ENCODE measurements at places on chromosomes 7 and 10. TPM values are rescaled to one million over a fixed set of nuclear protein-coding genes. Genes with fewer than 3 reads are reported as not detected.
A peak's percentile ranks its signal among the peaks of the same experiment; 100 is the strongest.

DNA sequence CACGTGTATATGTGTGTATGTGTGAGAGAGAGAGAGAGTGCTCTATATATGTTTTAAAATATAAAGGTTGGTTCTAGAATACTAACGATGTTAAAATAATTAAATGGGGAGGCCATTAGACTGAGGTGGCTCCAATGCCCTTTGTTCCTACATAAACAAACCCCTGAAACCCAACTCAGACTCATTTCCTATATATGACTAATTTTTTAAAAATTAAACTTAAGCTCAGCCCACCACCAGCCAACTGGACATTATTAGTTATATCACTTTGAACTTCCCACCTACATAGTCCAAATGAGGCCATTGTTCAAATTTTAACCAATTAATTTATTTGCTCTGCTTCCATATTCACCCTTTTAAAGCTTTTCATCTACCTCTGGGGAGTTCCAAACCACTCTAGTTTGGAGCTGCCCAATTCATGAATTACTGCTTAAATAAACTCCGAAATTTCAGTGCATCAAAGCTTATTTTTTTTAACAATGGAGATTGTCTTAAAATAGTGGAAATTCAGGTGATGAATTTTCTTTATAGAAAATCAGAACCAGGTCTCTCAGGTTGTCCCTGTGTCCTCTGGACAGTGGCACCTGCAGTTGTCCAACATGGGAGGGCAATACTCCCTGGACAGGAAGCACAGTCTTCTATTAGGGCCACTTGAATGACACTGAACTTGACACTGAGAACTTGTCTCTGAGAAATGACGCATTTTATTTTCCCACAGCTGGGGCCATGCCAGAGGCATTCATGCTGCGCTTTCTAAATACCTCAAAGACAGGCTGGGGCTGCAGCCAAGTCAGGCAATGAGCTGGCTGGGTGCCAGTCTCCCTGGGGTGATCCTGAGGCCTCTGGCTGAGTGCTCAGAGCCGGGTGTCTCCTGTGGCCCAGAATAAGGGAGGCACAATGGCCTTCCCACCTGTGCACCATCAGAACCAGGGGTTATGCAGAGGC is 109.5 kb upstream of the TMEM72 start:
- peak; percentile 94 for DNase-seq

DNA sequence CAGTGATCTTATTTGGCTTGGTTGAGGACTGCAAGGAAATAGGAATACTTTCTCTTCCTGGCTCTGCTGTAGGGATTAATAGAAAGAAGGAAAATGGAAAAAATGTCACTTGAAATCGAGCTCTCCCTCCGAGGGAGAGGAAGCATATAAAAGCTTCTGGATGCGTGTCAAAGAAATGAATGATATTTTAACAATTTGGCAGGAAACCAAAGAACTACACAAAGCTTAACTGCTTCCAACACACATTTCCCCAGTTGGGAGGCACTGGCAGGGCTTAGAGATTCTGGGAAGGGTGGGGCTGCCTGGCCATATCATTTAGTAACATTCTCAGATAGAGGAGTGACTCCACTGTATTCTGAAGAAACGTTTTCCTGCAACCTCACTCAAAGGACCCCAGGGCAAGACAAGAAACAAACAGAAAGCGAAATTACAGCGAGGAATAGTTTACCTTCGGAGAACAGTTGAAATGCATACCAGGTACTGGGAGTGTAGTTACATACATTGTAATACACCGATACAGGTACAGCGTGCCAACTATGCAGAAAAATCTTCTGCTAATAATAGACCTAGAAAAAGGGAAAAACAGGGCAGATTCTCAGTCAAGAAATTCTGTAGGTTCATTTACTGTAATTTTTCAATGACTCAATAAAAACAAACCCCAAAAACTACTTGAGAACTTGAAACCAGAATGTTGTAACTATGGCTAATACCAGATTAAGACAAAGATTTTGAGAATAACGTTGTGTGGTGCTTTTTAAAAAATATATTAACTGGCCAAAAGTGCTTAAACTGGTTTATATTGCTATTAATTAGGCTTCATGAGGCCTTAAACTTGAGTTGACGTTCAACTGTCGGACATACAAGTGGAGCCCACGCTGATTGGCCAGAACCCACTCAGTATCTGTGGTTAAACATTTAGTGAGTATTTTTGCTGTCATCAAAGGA is 75.7 kb upstream of the ASAH2 start:
- peak; percentile 53 for DNase-seq

- DNase-seq = no peak
These were observed 49.0 kb downstream of the ADD3 start for GRCh38 chr10:110056822-110057221.

The DKK1 gene
- not detected for total RNA-seq

The CTNNA3 gene
- 129 TPM for total RNA-seq

GRCh38 chr7:129163875-129164544 is 19.5 kb downstream of the TSPAN33 start:
- DNase-seq = no peak

- DNase-seq = no peak
These were observed 266.1 kb downstream of the TCF7L2 start for GRCh38 chr10:113216102-113216501.

DNA sequence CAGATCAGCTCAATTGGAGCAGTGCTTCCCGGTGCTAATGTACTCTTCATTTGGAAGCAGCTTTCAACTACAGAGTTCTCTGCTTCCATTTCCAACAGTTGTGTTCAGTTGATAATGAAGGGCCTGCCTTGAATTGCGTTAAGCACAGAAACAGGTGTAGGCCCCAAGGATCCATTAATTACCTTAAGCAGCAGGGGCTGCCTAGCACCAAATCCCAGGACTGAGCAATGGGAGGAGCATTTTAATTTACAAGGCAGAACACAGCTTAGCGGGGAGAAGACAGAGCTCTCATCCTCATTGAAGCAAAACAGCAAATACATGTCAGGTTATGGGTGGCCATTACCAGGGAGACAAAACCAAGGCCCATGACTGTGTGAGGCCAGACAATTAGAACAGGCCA is 349.6 kb downstream of the TFEC start:
- DNase-seq = no peak

The TRIL gene
- total RNA-seq = 2.3 TPM

Measured in Right ventricle myocardium superior (tissue), 1 donor.